ENCODE measurements at places on chromosomes 1 and 21.

GRCh38 chr1:86812286-86812685, 101.6 kb downstream of the SELENOF start:
- no peaks in the 10 kb centered on the region for H3K4me1 ChIP-seq
- H3K27ac ChIP-seq, result no peak overlapping the region
- H3K27me3 ChIP-seq, result peaks cover 5% of the 10 kb centered on the region
- no peak for DNase-seq
- no peaks in the 10 kb centered on the region for H3K36me3 ChIP-seq

DNA sequence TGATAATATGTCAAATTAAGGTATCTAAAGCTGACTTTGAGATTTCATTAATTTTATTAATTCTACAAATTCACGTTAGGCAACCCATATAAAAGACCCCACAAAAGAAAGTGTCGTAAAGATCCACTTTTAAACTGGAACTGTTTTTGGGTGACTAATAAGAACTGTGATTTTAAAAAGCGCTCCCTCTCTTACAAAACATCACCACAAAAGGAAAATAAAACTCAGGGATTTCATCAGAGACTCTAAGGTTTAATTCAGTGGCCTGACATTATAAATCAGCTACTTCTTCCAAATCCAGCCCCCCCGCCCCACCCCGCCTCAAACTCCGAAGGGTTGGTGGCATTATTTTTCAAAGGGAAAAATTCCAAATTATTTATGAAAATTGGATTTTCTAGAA, 2.7 kb downstream of the COL24A1 start:
- H3K27ac ChIP-seq, result no peak overlapping the region
- H3K27me3 ChIP-seq, result peaks cover 26% of the 10 kb centered on the region
- peaks cover 5% of the 10 kb centered on the region for H3K4me1 ChIP-seq
- no peaks in the 10 kb centered on the region for H3K36me3 ChIP-seq

GRCh38 chr1:113780374-113781146, 21.3 kb upstream of the PHTF1 start:
- no peaks in the 10 kb centered on the region for H3K27me3 ChIP-seq
- H3K4me3 ChIP-seq, result no peak overlapping the region
- no peak for DNase-seq
- H3K27ac ChIP-seq, result no peak overlapping the region
- H3K36me3 ChIP-seq, result peaks cover 14% of the 10 kb centered on the region

- no peaks in the 10 kb centered on the region for H3K4me1 ChIP-seq
- H3K27ac ChIP-seq, result no peak overlapping the region
Measured at GRCh38 chr1:99246152-99246551, 18.1 kb upstream of the PLPPR4 start.
